HuH-7 (cell line): ENCODE measurements at places on chromosomes 3 and 15.

- no peak for DNase-seq
Measured at GRCh38 chr3:106065831-106066230, 197.0 kb upstream of the CBLB start.

GRCh38 chr15:74369756-74370155 lies 2.3 kb upstream of the CYP11A1 start:
- no peak for DNase-seq

DNA sequence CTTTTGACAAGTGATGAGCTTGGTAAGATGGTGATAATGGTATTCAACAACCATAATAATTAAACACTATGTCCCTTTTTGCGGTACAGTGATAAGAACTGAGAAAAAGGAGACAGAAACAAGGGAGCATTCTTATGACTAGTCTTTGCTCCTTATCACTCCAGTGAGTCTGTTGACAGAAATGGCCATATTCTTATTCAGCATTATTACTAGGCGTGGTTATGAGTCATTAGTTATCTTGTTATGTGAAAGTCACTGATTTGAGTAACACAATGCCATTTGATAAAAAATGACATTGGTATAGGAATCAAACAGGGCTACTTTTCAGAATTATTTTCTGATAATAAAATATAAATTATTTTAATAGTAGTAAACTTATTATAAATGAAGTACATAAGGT lies 193.5 kb downstream of the C3orf38 start:
- no peak for DNase-seq

DNA sequence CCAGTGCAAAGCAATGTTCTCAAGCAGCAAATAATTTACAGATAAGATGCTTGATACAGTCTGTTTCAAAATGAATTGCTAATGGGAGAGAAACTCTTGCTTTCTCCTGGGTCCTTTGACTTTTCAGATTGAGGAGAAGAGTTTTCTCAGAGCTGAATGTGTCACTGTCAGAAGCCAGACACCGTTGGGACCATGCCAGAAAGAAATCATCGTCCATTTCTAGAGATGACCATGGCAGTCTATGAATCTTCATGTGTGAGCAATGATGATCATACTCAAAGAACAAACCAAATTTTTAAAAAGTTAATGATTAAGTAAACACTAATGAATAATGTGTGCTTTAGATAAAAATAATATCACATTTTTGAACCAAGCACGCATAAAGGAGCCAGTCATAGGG lies 77.6 kb downstream of the ZNF385D start:
- DNase-seq: no peak

GRCh38 chr15:86555939-86556338 lies 476.3 kb downstream of the AGBL1 start:
- no peak for DNase-seq

DNA sequence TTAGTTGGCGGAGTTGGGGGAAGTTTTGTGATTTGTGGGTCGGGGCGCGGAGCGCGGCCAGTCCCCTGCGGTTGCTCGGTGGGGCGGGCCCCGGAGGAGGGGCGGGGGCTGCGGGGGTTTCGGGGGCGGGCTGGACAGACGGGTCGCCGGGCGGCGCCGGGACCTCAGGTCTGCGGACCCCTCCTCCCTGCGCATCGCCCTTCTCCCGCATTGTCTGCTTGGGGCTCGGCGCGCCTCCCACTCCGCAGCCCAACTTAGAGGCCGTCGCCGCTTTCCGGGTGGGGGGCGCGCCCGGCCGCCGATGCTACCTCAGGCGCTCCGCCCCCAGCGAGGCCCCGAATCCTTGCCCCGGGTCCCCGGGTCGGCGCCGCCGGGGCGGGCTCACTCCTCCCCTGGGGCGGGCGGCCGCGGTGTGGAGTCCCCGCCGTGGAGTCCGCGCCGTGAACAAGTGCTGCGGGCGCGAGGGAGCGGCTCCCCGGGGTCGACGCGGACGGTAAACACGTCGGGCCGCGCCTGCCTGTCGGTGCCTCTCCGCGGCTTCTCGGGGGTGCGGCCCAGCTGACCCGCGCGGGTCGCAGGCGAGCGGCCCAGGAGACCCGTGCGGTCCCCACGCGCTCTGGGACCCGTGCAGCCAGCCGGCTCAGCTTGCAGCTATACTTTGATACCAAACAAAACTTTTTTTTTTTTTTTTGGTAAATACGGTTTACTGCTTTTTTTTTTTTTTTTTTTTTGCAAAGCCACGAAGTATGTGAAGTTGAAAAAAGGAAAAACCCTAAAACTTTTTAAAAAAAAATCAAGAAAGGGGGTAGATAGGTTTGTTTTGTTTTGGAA lies 624 bp downstream of the AKAP13 start:
- peak; percentile 49 for DNase-seq

- no peak for DNase-seq
Measured at GRCh38 chr3:115699706-115700105, 76.4 kb downstream of the GAP43 start.

DNA sequence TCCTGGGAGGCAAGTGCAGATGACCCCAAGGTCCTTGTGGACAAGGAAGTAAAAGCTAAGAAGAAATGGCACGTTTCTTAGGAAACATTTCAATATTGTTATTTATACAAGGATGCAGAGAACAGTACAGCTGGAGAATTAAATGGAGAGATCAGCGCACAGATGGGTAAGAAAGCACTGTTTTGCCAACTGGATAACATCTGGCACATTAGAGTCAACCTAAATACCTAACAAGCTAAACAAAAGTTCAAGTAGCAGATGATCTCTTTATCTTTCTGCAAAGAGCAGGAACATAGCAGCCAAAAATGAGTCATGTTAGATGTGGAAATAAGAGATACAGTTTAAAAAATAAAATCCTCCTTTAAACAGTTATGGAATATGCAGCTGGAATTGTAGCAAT lies 15.7 kb upstream of the DPPA4 start:
- DNase-seq: no peak

DNA sequence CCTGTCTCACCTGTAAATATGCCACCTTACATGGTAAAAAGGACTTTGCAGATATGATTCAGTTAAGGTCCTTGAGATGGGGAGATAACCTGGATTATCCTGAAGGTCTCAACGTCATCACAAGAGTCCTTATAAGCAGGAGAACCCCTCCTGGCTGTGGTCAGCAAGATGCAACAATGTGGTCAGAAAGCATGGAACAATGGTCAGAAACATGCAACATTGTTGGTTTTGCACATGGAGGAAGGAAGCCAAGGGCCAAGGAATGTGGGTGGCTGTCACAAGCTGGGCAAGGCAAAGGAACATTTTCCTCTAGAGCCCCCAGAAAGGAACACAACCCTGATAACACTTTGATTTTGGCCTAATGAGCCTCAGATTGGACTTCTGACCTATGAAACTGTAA lies 9.4 kb upstream of the SUMF1 start:
- no peak for DNase-seq

DNA sequence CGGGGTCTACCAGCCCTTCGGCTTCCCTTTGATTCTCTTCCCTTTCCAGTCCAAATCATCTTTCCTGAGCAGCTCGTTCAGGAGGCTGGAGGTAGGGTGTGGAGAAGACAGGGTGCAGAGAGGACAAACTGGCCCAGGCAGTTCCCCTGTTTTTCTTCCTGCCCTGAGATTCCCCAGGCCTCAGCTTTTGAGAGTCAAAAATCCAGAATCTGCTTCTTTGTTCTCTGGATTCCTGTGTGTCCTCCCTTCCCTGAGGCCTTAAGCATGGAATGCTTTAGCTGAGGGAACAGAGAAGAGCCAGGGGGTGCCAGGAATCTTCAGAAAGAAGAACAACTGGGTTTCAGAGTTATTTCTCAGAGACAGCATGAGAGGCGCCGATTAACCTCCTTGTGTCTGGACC lies 26.7 kb upstream of the LRTM1 start:
- no peak for DNase-seq

GRCh38 chr3:59425371-59425770 lies 375.5 kb upstream of the CFAP20DC start:
- DNase-seq: no peak

GRCh38 chr3:74845081-74845480 lies 230.6 kb upstream of the CNTN3 start:
- DNase-seq: no peak

DNA sequence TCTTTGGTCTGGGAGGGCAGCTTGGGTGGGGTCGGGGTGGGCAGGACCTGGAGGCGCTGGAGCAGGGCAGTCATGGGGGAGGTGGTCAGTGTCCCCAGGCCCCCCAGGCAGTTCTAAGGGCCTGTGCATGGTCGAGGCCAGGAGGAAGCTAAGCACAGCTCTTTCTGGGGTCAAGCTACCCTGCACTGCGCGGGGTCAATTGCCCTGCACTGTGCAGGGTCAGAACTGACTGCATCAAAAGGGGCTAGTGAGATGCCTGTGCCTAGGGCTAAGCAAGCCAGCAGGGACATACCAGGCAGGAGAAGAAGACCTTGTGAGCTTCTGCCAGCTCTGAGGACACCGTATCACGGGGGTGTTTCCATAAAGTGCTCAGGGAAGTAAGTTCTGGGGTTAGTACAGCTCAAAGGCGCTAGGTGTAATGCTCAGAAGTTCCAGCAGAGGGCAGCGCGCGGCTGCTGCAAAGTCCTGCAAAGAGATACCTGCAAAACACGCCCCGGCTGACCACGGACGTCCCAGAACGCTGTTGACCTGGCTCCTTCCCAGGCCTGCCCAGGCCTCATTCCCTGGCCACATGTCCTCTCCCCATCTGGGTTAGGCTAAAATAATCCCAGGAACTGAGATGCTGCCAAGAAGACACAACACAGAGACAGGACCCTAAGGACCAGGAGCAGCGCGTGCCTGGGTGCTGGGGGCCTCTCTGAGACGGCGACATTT lies 18.8 kb upstream of the IQSEC1 start:
- DNase-seq: peak; percentile 97

DNA sequence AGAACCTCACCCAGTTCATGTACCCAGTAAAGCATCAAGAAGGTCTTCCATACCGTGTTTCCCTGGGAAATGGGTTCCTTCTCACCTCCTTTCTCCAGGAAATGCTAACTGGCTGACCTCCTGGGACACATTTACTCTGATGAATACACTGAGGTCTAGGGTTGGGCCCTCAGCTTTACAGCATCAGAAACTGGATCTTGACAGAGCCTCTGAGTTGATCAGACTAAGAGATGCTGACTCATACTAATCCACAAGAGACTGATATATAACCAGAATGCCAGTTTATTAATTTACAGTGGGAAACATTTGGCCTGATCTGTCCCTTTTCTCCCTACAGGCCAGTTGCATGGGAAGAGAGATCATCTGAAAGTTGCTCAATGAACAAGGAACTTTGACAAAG lies 55.8 kb downstream of the GTF2E1 start:
- DNase-seq: no peak

GRCh38 chr3:43817825-43818224 lies 127.1 kb downstream of the ABHD5 start:
- no peak for DNase-seq

GRCh38 chr15:83057696-83058376 lies 9.2 kb downstream of the BTBD1 start:
- DNase-seq: no peak

DNA sequence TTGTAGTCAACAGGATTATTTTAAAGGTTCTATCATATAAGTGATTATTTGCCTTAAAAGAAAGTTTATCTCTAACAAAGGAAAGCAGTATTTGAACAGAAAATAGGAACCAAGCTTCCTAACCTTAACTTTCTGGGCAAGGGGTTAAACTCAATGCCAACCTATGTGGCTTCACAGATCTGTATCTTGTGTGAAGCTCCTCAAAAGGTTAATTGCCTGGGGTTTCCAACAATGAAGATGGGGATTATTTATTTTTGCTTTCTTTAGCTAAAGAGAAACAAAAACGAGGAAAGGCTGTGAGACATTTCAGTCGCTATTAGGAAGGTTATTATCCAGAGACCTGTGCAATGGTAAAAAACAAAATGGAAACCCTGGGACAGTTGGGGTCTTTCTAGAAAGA lies 1.1 kb upstream of the WDR82 start:
- no peak for DNase-seq

DNA sequence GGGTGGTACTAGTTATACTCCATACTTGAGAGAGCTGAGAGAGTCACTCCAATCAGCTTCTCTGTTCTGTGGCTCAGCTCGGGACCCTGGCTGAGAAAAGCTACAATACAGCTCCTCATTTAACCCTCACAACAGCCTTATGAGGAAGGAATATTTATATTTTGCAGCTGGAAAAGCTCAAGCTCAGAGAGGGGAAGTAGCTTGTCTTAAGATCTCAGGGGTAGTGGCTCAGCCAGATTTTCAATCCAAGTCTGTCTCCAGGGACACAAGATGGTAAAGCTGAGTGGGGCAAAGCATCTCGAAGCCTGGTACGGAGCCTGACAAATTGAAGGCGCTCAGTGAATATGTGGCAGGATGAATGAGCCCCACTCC lies 14.8 kb downstream of the SCAMP2 start:
- DNase-seq: no peak

GRCh38 chr3:46407970-46408369 lies 911 bp downstream of the CCRL2 start:
- DNase-seq: no peak

DNA sequence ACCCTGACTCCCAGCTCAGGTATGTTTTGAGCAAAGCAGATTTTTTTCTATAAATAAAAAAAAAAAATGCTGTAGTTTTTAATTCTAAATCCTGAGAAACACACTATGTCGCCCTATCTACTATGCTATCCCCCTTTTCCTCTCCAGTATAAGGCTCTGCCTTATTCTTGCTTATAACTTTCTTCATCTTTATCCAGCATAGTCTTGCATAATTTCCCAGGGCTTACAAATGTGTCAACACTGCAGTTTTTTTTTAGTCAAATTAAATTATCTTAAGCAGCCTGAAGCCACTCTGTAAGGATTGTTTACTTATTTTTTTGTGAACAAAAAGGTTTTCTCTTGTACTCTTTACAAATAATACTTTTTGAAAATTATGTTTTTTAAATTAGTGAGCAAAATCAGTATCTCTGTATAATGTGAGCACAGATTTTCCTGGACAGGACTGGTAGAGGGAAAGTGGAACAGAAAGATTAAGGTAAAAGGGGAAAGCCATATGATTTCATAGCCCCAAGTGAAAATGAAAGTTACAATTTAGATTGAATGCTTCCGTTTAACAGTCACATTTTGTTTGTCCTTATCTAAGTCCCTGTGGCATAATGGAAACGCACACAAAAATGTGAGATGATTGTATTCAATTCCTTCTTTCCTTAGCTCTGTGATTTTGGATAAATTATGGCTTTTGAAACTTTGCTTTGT lies 5.6 kb upstream of the PYDC2 start:
- no peak for DNase-seq

DNA sequence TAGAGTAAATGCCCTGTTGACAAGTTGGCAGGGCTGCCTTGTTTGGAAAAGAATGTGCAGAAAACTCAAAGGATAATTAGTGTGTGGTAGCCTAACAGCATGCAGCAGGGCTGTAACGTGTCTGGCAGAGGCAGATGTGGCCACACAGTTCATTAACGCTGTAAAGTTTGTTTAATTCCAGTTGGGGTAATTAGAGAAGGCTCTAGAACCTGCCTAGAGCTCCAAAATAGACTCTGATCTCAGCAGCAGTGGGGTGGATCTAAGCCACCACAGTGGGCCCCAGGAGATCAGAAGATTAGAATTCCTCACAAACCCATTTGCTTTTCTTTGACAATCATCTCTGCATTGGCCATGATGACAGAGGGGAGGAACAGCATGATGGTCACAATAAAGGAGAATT lies 65.1 kb upstream of the LEKR1 start:
- DNase-seq: no peak

- DNase-seq: no peak
Measured at GRCh38 chr3:46019707-46020106, 7.6 kb downstream of the XCR1 start.
